ENCODE measurements at places on chromosomes 11 and 22.

- no peak for DNase-seq
Observed at GRCh38 chr11:67345920-67346819, 7.2 kb downstream of the POLD4 start.

GRCh38 chr11:68436985-68437926 is 23.3 kb upstream of the PPP6R3 start:
- DNase-seq: no peak

DNA sequence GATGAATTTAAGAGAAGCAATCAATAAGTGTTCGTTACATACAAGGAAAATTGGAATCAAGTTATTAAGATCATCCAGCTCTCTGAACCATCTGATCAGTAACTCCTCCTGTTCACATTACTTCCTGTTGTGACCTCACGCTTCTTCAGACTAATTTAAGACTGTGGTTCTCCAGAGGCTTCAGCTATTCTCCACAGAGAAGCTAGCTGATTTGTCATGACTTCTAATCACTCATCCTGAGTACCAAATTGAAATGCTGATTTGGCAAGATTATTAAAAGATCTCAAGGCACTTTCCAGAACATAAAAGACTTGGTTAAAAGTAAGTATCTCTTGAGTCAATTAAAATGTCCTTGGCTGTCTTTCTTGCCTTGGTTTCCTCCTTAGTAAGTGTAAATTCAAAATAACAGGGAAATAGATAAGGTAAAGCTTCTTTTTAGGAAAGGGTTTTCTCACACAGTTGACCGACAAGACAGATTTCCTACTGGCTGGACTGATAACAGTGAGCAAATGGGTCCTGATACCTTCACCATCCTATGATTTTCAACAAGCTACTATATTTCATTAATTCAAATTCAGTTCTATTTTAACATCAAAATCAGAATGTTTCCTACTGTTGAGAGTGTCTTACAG is 38.5 kb downstream of the GAB2 start:
- no peak for DNase-seq

- DNase-seq: no peak
Observed at GRCh38 chr11:128669506-128670270, 24.2 kb upstream of the FLI1 start.

DNA sequence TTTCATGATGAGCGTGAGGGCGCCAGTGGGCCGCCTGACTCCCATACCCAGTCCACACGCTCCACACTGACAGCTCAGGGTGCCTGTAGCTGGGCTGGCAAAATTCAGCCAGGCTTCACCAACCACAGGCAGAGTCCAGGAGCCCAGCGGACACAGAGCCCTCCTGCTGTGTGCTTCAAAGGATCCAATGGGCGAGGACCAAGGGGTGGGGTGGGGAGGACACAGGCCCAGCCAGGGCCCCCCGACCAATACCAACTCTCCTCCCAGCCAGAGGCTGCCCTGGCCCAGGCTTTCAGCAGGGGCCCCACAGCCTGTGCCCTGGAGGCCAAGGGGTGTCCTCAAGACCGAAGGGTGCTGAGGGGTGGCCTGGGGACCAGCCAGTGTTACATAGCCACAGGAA is 336.1 kb downstream of the CTTN start:
- no peak for DNase-seq

GRCh38 chr22:34814260-34815025 is 251.5 kb upstream of the ISX start:
- DNase-seq: no peak

DNA sequence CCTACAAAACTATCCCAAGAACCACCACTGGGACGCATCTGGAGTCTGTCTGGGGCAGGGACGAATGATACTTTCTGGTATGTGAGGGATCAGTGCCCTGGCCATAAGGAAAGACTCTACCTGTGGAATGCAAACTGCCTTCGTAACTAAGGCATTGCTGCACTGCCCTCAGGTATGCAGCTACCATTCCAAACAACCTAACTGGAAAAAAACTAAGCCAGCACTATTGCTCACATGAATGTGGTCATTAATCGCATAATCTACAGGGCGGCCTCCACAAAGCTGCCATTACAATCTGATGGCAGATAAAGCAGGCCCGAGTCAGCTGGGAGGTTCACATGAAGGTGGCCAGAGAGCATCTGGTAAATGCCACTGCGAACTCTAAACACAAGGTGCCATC is 3.9 kb downstream of the PACSIN2 start:
- no peak for DNase-seq

GRCh38 chr22:36830601-36831000 is 13.8 kb upstream of the PVALB start:
- DNase-seq: no peak

GRCh38 chr11:36292311-36292722 is 3.1 kb upstream of the COMMD9 start:
- DNase-seq: no peak

DNA sequence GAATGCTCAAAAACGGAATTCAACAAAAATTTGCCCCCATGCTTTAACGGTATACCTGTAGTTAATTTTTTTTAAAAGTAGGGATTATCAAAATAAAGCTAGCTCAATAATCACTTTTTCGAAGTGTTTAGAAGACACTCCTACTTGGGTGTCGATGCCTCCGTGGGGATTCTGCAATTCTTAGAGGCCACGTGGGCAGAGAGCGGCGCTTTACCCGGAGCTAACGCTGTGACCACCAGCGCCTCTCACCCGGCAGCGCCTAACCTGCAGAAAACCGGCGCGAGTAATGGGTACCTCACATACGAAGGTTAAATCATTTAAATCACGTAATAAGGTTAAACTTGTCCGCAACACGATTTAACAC is 583 bp downstream of the TAF1D start:
- DNase-seq: peak; percentile 43

DNA sequence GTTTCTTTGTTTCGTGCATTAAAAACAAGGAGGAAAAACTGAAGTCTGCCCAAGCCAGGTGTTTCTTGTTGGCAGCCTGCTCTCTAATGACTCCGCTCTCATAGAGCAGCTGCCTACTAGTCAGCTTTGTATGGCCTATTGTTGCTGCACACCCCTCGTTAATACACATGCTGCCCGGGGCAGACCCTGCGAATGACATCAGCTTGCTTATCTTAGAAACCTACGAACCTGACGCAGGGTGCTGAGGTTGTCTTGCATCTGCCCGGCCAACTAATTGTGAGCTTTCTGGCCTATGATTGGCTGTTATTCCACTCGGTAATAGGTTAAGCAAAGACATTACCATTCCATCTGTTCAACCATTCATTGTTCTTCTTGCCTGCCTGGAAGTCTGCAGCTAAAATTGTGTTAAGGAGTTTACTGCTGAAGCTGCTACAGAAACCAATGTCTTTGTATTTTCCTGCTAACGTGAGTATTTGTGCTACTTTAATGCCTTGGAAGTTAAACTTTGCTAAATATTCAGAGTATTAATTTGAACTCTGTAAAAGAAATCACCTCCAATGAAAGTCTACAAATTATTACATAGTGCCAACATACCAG is 37.5 kb downstream of the ZC3H12C start:
- no peak for DNase-seq

- DNase-seq: no peak
Observed at GRCh38 chr11:2263071-2263565, 7.3 kb downstream of the ASCL2 start.

- no peak for DNase-seq
Observed at GRCh38 chr22:43167001-43167589, 15.7 kb downstream of the TSPO start.

- DNase-seq: no peak
Observed at GRCh38 chr11:105573091-105573490, 36.8 kb upstream of the GRIA4 start.
